ENCODE measurements at places on chromosomes 13 and 19.
A peak's percentile ranks its signal among the peaks of the same experiment; 100 is the strongest.

GRCh38 chr13:20565115-20565736 is 1.7 kb upstream of the IFT88 start:
- DNase-seq, result no peak

- no peak for DNase-seq
These were observed at the start of gene GZMM for GRCh38 chr19:543910-544608. GZMM (plus strand) TSS chr19:544053; CDS start chr19:544072, 19 bp downstream.

- peak; percentile 37 for DNase-seq
These were observed 330.3 kb upstream of the MIR17HG start for GRCh38 chr13:91017031-91017668.

- DNase-seq, result no peak
These were observed 1.1 kb downstream of the INSR start for GRCh38 chr19:7292950-7293761.

GRCh38 chr19:4081441-4082129 is 14.9 kb upstream of the ZBTB7A start:
- DNase-seq, result peak; percentile 22

DNA sequence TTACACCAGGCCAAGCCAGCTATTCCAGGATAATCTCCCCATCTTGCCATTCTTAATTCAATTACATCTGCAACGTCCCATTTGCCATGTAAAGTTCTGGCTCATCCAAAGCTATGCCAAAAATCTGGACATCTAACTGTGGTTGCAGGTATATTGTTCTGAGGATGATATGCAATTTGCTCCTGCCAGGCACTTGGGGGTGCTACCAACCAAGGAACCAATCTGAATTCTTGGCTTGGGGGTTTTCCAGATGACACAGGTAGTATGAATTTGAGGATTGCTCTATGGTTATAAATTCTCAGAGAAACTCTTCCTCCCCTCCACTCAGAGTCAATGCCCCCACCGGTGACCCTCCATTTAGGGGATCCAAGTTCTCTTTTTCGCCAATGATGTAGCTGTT is 33.0 kb downstream of the CRYL1 start:
- DNase-seq, result peak; percentile 35

DNA sequence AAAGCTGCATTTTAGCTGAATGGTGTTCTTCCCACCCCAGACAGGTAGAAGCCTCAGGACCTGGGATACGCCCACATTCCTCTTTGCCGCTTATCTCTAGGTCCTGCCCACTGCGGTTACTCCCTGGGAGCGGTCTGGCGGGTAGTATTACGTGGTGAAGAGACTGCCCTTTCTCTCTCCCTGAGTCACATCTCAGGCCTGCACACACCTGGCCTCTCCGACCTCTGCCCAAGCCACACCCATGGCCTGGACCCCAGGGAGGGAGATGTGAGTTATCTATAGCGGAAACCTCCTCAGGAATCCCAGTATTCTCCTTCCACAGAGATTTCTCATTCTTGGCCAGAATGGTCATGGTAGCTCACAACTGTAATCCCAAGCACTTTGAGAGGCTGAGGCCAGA is 17.3 kb downstream of the RHPN2 start:
- DNase-seq, result no peak

Data from fibroblast of skin of scalp (primary cell).